Stimulated activated CD4-positive, alpha-beta T cell treated with anti-CD3 and anti-CD28 coated beads, TNF-alpha, amount 100 ng/mL, for 4 hours (primary cell): ENCODE measurements at places on chromosomes 1 and 21.

- no peak for DNase-seq
Observed at GRCh38 chr1:65264197-65264929, 45.0 kb upstream of the DNAJC6 start.

DNA sequence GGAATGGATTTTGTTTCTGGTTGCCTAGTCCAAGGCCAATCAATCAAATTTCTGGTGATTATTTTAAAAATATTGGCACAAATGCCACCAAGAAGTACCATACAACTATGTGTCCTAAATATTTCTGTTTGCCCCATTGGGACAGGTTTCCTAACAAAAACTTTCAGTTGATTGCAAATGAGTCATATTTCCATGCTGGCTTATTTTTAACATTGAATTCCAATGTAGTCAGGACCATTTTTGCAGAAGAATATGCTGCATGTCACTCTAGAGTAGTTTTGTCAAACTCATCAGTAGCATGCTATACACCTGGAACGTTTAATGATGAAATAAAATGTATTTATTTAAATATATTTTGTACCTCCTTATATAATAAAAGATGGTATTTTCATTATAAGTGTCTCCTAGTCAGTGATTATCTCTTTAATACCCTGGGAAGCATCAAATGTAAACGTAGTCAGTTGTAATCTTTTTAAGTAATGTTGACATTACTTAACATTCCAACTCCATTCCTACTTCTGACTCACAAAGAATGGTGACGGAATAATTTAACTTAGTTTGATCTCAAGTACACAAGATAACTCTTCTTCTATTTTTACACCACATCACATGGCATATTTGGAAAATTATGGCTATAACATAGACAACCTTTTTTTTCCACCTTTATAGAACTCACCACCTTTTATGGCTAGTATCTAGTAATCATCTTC lies 39.0 kb upstream of the USH2A start:
- no peak for DNase-seq

- DNase-seq: no peak
Observed at GRCh38 chr1:117631359-117632160, 25.7 kb downstream of the TENT5C start.

GRCh38 chr1:56146449-56146848 lies 432.9 kb downstream of the PLPP3 start:
- no peak for DNase-seq

DNA sequence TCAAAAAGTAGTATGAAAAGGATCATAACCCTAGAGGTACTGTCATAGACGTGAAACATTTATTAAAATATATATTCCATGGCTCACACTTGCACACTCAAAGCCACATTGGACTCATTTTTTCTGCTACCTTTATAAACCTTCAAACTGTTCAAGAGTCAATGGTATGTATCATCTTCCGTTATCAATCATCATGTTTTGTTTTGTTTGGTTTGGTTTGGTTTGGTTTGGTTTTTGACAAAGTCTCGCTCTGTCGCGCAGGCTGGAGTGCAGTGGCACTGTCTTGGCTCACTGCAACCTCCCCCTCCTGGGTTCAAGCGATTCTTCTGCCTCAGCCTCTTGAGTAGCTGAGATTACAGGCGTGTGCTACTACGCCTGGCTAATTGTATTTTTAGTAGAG lies 1.8 kb downstream of the IFNAR2 start:
- no peak for DNase-seq
